ENCODE measurements at places on chromosomes 5 and 9.

DNA sequence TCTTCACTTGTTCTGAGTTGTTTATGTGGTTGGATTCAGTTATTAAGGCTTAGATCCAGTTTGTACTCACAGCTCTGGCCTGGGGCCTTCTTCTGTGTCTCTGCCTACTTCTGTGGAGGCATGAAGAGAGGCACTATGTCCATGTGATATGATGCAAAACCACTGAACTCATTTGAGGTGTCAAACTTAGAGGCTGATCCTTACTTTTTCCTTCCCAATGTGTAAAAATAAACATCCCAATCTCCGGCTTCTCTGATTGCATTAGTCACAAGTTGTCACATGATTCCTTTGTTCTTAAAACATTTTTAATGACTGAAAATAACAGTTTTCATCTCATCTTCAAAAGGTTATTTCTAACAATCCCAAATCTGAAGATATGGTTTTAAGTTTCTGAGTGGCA lies 276.0 kb upstream of the RGMB start:
- no peak for DNase-seq

GRCh38 chr9:83445703-83446265 lies 92.4 kb downstream of the FRMD3 start:
- no peak for DNase-seq

GRCh38 chr9:138022121-138022741 lies 144.6 kb downstream of the CACNA1B start:
- DNase-seq: no peak

DNA sequence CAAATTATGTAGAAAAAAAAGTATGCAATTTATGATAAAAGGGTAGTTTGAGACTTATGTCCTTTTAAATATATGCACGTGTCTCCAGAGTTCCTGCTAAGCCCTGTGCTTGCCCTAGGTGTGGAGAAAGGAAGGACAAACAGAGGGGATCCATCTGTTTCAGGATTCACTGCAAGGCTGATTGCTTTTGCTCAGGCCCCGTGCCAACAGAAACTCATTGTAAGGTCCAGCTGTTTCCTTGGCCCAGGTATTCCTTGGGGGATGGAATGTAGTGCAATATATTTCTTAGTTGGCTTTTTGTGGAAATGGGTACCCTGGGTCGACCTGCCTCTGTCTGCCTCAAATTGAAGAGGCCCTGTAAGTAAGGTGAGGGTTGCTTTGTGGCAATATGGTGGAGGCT lies 268.6 kb upstream of the CLINT1 start:
- no peak for DNase-seq

DNA sequence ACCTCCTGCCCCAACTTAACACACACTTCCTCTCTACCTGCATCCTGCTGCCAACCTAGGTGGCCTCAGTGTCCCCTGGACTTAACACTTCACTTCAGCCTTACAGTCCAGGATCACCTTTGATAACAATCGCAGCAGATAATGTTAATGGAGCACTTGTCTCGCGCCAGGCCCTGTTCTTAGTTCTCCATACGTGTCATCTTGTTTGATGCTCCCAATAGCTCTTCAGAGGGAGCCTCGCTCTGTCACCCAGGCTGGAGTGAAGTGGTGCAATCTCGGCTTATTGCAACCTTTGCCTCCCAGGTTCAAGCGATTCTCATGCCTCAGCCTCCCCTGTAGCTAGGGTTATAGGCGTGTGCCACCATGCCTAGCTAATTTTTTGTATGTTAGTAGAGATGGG lies 62.7 kb upstream of the SHB start:
- DNase-seq: no peak

- DNase-seq: no peak
Observed at GRCh38 chr5:10729320-10730042, 31.6 kb downstream of the DAP start.

GRCh38 chr5:179188636-179189035 lies 128.5 kb downstream of the ZNF354C start:
- DNase-seq: no peak

DNA sequence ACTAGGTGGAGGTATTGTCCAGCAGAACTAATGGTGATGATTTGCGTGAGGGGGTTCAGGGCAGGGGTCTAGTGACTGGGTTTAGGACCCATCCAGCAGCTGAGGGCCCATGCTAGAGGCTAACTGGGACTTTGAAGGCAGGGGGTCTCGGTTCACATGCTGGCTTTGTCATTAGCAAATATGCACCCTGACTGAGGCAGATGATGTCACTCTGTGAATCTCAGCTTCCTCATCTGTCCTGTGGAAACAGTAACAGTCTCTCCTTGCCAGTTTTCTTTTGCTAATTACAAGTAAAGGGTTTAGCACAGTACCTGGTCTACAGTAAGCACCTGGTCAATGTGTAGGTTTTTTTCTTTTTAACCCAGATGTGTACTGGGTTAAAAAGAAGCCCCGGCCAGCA lies 5.2 kb downstream of the SH2D3C start:
- DNase-seq: no peak

DNA sequence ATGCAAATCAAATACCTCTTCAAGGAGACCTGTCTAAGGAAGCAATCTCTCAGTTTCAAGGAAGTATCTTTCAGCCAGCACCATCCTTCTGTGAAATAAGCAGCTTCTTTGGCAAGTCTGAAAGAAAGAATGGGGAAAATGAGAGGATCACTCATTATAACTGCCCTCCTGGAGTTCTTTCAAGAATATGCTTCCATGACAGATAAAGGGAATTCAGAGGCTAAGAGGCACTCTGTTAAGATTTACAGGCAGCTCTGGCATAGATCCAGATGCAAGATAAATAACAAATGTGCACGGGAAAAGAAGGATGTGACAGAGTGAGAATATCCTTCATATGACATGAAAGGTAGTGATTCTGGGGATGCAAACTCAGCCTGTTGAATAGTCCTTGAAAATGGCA lies 348.2 kb upstream of the CCNG1 start:
- no peak for DNase-seq

DNA sequence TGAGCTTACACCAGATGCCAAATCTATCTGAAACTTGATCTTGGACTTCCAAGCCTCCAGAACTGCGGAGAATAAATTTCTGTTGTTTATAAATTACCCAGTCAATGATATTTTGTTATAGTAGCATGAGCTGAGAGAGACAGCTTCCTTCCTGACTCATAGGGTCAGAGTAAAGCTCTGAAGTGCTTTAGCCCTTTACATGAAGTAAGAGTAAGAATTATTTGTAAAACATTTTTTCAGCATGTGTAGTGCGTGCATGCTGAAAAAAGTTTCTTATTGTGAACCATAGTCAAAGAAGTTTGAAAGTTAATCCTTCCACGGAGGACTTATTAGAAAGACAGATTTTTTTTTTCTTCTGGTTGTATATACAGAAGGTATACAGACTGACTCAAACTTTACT lies 172.4 kb downstream of the DMRT2 start:
- no peak for DNase-seq

All from hematopoietic multipotent progenitor cell treated with erythropoietin and hydrocortisone succinate and interleukin-3 and kit ligand, for 17 days (in vitro differentiated cells).